ENCODE measurements at places on chromosomes 4 and X.

GRCh38 chrX:127888767-127889166, 163.4 kb downstream of the ACTRT1 start:
- no peak for DNase-seq

- DNase-seq = no peak
These were observed 104.5 kb upstream of the MAOA start for GRCh38 chrX:43551590-43551989.

DNA sequence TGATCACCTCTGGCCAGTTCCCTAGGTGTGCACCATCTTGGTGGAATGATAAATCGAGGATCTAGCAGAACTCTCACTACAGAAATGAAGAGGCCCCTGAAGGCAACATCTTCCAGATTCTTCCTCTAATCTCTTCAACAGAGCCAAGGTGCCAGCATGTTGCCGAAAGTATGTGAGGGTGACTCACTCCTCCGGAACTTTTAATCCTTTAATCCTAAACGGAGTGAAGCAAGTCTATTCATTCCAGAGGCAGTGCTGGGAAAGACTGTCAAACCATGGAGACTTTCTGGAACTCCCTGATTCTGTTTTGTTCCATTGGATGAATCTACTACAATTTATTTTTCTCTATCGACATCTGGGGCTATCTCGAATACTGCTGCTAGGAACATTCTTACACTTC, 68.7 kb downstream of the SUPT20HL2 start:
- DNase-seq = no peak

DNA sequence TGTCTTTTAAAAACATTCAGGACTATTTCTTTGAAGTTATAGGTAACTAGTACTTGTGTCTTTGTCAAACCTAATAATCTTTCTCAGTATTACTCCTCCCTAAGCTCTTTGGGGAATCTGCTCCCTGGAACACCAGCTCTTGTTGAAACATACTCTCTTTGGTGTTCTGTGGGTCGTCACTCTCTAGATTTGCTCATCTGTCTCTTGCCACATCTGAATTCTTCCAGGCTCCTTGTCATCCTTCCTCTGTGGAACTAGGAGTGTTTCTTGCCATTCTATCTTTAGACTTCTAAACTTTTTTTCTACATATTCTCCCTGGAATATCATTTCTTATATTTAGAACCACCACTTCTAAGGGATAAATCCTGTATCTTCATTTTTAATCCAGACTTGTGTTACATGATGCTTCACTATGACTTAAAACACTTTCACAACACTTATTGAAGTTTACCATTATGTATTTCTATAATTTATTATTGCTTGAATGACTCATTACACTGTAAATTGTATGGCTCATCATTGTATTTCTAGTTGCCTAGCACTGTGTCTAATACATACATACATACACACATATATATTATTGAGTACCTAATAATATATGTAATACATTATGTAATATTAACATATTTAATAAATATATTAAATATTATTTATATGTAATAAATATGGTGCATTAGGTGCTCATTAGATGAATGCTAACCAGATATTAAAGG, 186.1 kb downstream of the TMA16 start:
- peak; percentile 37 for DNase-seq

DNA sequence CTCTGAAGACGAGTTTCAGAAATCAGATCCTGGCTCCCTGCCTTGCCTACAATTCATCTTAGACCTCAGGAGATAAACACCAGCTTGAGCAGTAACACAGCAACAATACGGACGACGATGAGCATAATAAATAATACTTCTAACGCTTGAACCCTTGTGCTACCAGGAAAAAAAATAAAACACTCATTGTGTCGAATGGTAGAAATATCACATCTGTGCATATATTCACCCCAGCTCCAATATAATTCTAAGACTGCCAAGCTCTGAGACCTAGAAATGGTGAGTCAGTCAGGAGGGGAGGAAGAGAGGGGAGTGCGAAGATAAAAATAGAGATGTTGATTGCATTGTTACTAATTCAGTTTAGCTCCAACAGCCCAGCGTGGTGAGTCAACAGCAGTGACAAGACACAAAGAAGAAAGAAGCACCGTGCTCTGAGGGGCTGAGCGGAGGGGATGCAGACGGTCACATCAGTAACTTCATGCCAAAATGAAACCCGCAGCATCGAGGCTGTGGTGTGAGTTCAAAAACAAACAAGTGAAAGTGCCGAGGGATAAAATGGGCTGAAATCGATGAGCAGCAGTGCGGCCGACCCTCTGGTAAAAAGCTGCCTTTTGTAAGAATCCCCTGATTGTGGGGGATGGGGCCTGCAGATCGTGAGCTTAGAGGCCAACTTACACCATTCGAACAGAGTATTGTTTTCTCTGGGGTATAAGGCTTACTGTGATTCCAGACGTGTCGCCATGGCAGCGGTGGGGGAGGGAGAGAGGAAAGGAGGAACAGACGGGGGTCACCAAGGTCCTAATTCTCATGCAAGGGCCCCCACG, 150.4 kb downstream of the MGST2 start:
- DNase-seq = peak; percentile 63

DNA sequence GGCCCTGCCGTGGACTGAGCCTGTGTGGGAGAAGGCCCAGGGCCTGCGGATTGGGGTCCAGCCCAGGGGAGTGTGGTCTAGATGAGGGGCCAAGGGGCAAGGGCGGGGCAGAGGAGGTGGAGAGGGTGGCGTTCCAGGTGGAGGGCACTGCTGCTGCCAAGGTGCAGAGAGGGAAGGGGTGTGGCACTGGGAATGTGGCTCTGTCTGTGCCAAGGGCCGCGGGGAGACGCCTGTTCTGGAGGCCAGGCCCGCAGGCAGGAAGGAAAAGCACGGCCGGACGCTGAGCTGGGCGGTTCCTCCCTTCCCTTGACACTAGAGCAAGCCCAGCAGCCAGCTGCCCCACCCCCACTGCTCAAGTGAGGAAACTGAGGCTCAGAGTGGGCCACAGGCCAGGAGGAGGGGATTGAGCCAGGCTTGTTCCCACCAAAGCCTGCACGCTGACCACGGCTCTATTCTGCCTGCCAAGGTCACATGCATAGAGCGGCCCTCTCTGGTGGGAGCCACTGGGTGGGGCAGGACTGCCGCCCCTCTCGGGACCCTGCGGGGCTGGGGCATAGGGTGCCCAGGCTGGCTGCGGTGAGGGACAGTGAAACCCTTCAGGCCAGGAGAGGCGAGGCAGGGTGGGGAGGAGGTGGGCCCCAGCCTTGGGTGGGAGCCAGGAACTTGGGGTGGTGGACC, 13.0 kb downstream of the SH3BP2 start:
- DNase-seq = no peak

- no peak for DNase-seq
These were observed 25.6 kb upstream of the MMRN1 start for GRCh38 chr4:89868999-89869589.

DNA sequence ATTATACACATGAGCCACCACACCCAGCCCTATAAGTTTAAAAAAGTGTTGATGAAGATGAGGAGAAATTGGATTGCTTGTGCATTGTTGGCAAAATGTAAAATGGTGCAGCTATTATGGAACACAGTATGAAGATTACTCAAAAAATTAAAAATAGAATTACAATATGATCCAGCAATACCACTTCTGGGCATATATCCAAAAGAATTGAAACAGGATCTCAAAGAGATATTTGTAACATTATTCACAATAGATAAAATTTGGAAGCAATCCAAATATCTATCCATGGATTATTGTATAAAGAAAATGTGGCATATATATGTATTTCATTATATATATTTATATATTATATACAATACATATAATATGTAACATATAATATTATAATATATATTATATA, 515.6 kb upstream of the GNPDA2 start:
- DNase-seq = no peak

DNA sequence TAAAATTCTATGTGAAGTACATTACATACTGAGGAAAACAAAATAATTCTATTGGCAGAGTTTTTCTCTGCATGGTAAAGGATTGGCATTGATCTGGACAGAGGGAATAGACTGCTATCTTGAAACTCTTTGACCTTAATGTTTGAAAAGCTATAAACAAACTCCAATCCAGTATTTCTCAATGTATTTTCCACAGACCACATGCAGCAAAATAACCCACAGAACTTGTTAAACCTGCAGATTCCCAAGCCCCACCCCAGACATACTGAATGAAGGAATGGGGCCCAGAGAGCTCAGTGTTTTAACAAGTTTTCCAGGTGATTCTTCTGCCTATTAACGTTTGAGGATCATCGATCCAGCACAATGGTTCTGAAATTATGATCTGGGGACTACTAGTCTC, 15.7 kb downstream of the RNF128 start:
- no peak for DNase-seq

- no peak for DNase-seq
These were observed 90.7 kb upstream of the SORBS2 start for GRCh38 chr4:185902654-185903053.

DNA sequence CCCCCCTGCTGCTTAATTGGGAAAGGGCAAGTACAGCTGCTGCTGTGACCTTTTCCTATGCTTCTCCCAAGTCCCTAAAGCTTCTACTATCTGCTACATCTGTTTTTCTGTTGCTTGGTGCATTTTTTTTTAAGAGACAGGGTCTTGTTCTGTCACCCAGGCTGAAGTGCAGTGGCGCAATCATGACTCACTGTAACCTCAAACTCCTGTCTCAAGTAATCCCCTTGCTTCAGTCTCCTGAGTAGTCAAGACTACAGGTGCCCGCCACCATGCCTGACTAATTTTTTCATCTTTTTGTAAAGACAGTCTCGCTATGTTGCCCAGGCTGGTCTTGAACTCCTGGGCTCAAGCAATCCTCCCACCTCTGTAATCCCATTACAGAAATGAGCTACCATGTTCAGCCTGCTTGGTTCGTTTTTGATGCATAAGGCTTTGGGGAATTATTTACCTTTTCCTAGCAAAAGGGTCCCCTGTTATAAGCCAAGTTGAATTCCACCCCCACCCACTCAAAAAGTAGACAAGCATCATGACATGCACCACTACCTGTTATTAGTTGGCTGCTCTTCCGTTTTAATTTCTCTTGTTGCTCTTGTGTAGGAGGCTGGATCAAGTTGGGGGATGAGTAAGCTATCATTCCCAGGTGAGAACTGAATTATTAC, 39.6 kb downstream of the DGKK start:
- no peak for DNase-seq

DNA sequence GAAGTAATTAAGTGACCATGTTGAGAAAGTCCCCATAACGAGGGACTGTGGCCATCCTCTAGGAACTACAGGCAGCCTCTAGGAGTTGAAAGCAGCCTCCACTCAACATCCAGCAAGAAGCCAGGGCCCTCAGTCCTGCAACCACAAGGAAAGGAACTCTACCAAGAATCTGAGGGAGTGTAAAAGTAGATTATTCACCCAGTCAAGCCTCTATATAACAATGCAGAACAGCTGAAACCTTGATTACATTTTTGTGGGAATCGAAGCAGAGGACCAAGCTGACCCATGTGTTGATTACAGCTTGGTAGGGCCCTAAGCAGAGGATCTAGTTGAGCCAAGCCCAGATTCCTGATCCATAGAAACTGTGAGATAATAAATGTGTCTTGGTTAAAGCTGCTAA, 17.1 kb downstream of the RPS6KA6 start:
- DNase-seq = no peak

- no peak for DNase-seq
These were observed 88.3 kb upstream of the GRID2 start for GRCh38 chr4:92215476-92215875.

- DNase-seq = no peak
These were observed 65.3 kb downstream of the HPRT1 start for GRCh38 chrX:134525086-134525792.

GRCh38 chrX:8313844-8314243, 142.8 kb upstream of the VCX2 start:
- no peak for DNase-seq

DNA sequence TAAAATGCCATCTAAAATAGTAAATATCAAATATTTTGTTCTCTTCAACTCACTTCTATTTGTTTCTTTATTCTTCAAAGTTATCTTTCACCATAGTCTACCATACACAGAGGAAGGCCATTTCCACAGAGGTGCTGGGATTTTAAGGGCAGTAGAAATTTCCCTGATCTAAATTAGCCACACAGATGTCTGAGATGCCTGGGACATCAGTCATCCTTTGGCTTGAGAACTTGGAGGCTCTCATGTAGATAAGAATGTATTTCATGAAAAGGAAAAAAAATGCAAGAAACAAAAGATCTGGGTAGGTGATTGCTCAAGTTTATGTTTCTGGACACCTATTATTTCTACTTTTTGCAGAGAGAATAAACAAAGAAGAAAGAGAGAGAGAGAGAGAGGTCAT, 1008.2 kb downstream of the NLGN4X start:
- no peak for DNase-seq

GRCh38 chr4:83906561-83906960, 370.7 kb downstream of the GPAT3 start:
- no peak for DNase-seq

DNA sequence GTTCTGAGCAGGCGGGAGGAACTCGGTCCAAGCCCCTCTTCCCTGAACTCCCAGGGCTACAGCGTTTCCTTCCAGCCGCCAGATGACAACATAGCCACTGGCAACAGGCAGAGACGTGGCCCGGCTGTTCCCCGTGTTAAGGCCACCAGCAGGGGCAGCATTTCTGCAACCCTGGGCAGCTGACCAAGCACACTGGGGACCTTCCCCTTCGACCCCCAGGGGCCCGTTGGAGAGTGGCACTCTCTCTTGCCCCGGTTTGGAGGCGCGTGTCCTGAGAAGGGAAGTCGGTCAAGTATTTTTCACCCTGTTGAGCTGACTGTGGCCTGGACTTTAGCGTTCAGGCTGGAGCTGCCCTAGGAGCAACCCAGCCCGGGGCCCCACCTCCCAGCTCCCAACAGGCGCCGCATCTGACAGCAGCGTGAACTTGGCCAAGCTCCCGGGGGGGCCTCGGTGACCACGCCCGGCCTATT, 37.6 kb downstream of the ZBTB49 start:
- peak; percentile 18 for DNase-seq

Data from inflammatory macrophage (primary cell).